ENCODE measurements at places on chromosomes 11 and 22.

DNA sequence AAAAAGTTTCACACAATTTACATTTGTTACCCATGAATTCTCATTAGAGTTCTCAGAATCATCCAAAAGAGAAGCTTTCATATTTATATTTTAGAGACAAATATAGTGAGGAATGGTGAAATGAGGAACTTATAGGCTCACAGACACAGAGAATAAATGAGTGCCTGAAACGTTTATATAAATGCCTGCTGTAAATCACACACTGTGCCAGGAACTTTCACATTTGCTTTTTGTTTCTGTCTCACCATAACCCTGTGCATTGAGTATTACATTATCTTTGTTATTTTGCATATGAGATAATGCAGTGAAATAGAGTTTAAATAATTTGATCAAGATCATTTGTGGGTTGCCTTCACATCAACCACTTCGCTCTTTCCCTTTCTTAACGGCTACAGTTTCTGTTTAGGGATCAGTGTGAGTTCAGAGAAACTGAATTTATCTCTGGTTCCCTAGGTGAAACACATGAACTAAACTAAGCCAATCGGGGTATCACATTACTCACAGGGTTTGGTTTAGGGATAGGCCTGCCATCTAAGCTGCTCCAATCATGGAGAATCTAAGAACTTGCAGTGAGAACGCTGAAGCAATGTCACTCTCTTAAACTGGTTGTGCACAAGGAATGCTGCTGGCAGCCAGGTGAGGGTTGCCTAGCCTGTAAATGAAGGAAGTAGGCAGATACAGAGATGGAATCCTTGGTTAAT lies 1339.2 kb upstream of the TENM4 start:
- DNase-seq: peak; percentile 10

- DNase-seq: no peak
These were observed 4.8 kb downstream of the PARVG start for GRCh38 chr22:44185237-44186120.

GRCh38 chr11:95138448-95138847 lies 48.8 kb downstream of the ENDOD1 start:
- DNase-seq: peak; percentile 49

- DNase-seq: no peak
These were observed 80.5 kb downstream of the GRAMD1B start for GRCh38 chr11:123510579-123510905.

DNA sequence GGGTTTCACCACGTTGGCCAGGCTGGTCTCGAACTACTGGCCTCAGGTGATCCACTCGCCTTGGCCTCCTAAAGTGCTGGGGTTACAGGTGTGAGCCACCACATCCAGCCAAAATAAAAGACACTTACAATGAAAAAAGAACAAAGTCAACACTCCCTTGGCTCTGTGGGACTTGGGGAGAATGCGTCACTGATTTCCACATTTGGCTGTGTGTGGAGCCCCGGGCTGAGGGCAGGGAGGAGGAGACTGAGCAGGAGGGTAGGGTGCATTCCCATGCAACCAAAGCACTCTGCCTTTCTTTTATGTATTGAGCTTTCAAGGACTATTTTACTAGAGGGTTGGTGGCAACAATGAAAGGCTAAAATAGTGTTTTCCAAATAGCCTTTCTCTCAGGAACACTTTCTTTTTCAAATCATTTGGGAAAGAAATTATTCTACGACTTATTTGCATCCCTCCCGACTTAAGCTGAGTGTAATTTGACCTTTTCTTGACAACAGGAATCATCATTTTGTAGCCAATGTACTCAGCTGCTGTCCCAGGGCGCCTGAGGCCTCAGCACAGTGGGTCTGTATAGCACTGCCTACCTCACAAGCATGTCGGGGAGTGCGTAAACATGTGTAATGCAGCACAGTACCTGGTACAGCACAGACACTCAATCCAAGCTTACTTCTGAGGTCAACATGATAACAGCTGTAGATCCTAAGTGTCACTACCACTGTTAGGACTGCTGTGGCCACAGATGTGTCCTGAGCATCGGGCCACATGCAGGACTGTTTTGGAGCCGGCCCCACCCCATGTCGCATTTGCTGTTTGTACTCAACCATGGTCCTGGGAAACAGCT lies 10.1 kb upstream of the SERPIND1 start:
- no peak for DNase-seq

GRCh38 chr11:46065681-46066080 lies 55.6 kb downstream of the PHF21A start:
- DNase-seq: no peak

GRCh38 chr11:69050592-69051380 lies 2.1 kb downstream of the TPCN2 start:
- DNase-seq: no peak

- no peak for DNase-seq
These were observed 806 bp upstream of the SIPA1 start for GRCh38 chr11:65637032-65637557.

GRCh38 chr11:122758339-122758738 lies 80.0 kb upstream of the CRTAM start:
- DNase-seq: no peak

DNA sequence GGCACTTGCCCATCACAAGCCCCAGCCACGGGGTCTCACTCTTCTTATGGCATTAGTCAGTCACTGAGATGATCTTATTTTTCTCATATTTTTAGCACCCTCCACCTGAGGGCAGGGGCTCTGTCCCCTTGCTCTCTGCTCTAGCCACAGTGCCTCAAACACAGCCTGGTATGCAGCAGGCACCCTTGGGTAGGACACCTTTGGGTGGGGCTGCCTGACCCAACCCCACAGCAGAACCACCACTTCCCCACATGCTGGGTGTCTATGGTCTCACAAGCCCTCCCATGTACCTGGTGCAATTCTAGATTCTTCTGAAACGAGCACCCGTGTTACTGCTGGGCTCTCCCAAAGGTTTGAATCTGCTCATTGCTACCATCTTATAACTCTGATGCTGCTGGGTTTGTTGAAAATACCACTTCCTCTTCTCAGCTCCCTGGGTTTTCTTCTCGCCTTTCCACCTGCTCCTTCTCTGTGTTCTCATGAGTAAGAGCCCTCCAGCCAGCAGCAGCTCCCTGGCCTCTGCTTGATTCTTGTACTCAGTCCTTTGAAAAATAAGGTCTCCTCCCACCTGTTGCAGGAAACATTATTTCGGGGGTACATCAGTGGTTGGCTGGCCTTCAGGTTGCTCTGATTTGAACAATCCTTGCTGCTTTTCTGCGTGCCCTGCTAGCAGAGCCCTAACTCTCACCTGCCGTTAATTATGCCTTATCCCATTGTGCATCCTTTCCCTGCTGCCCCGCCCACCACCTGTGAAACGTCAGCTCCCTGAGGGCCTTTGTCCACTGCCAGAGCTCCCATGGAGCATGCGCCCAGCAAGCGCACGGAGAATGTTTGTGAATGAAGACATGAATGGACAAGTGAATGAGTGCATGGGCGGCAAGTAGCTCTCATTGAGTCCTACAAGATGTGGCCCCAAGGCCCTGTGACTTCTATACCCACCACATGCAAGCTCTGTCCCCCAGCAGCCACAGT lies 1181.6 kb downstream of the TBC1D22A start:
- DNase-seq: no peak

- DNase-seq: no peak
These were observed 517.8 kb downstream of the MIAT start for GRCh38 chr22:27175021-27175838.

DNA sequence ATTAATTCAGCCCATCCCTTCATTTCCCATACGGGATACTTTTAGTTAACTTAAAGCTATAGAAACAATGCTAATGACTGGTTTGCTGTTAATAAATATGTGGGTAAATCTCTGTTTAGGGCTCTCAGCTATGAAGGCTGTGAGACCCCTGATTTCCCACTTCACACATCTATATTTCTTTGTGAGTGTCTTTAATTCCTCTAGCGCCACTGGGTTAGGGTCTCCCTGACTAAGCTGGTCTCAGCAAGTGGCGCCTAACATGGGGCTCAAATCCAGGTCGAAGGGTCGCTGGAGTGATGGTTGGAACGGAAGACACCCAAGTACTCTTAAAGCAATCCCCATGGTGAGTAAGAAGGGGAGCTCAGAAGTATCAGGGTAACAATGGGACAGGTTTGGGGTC lies 14.4 kb upstream of the OOSP1 start:
- DNase-seq: no peak

- peak; percentile 68 for DNase-seq
These were observed 22.0 kb downstream of the RHBDD3 start for GRCh38 chr22:29245626-29246385.

GRCh38 chr11:78990261-78990660 lies 415.6 kb upstream of the NARS2 start:
- no peak for DNase-seq

DNA sequence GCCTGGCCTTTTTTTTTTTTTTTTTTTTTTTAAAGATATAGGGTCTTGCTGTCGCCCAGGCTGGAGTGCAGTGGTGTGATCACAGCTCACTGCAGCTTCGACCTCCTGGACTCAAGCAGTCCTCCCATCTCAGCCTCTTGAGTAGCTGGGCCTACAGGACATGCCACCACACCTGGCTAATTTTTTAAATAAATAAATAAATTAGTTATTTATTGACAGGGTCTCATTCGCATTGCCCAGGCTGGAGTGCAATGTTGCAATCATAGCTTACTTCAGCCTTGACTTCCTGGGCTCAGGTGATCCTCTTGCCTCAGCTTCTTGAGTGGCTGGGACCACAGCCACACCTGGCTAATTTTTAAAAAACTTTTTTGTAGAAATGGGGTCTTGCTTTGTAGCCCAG lies 10.5 kb downstream of the AP2A2 start:
- no peak for DNase-seq

Data from PC-3 (cell line).